ENCODE measurements at places on chromosomes 5 and 9.

DNA sequence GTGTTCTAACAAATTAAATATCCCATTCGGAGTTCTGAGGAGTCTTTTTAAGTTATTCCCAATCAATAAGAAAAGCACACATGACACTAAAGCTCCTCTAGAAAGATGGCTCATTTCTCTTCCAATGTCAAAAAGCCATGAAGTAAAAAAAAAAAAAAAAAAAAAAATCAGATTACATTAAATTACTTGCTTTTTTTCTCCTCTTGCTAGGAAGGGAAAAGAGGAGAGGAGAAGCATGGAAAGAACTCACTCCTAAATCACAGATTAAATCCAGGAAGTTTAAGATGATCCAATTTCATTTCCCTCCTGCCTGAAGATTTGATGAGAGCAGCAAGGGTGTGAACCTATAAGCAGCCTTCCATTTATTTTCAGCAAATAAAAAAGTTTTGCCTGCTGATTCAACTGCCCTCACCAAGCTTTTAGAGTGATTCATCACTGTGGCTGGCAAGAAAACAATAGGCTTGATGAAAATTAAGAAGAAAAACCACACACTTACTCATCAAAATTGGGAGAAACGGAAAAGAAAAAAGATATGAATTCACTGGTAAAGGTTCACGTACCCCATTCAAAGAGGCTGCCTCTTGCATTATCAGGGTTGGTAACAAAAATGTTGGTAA lies 19.7 kb downstream of the MYO10 start:
- no peak for DNase-seq

GRCh38 chr5:10393491-10393890 lies 40.0 kb downstream of the MARCHF6 start:
- no peak for DNase-seq

GRCh38 chr5:42767491-42768105 lies 11.0 kb downstream of the CCDC152 start:
- no peak for DNase-seq

DNA sequence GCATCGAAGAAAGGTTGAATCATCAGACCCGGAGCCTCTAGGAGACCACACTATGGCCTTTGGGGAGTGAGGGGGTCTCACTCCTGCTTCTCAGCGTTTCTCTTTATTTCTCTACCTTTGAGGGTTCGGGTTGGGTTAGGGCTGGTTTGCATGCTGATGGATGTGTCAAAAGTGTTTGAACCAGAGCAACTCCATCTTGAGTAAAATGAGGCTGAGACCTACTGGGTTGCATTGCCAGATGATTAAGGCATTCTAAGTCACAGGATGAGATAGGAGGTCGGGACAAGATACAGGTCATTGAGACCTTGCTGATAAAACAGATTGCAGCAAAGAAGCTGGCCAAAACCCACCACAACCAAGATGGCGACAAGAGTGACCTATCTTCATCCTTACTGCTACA lies 44.9 kb upstream of the TCF7 start:
- DNase-seq, result no peak

DNA sequence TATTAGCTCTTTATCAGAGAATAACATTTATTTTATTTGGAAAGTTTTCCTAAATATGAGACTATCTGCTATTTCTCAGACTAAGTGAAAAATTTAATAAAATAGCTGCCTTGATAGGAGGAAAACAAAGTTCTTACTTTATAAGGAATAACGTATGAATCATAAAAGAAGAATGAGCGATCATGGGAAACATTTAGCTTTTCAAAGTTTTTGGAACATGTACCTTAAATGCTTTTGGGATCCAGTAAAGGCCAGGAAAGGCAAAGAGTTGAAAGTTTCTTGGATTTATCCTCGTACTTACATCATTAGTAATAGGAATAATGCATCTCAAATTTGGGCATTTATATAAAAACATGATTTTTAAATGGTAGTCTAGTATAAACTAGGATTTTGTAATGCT lies 19.4 kb downstream of the OGN start:
- no peak for DNase-seq

GRCh38 chr5:66597183-66597757 lies 1.1 kb downstream of the MAST4 start:
- DNase-seq, result no peak

- no peak for DNase-seq
Measured at GRCh38 chr9:22097707-22098106, 88.6 kb upstream of the CDKN2B start.

DNA sequence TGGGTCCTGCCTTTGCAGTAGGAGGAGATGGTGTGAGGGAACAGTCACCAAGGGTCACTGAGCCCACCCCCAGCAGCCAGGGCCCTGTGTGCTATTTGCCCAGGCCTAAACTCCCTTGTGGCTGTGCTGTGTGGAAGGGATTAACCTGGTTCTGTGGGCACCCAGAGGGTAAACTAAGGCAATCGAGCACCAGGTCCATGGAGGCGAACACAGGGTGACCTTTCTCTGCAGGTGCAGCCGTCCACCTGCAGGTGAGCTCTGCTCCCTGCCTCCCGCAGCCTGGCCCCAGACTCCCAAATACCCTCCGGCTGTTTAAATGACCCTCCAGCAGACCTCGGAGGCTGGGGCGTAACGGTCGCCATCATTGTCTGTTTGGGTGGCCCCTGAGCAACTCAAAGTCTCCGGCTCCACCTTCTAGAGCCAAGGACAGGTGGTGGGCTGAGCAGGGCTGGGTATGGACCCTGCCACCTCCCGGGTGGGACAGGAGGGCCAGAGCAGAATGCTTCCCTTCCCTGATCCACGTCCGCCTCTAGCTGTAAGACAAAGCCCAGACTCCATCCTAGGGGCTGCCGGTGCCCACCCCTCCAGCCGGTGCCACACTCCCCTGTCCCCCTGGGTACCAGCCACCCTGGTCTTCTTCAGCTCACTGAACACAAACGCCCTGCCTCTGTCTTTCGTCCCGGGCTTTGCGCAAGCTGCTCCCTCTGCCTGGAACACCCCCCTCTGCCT lies 34.1 kb upstream of the FIBCD1 start:
- no peak for DNase-seq

- no peak for DNase-seq
Measured at GRCh38 chr5:8500426-8500825, 631.5 kb downstream of the MTRR start.

Data from activated CD4-positive, alpha-beta memory T cell treated with anti-CD3 and anti-CD28 coated beads, Interleukin-2, amount 10 ng/mL, durations not matched to agents 7 days and 5 days (primary cell).